NCI-H2081 (cell line): ENCODE measurements at places on chromosomes 6 and 20.
A peak's percentile ranks its signal among the peaks of the same experiment; 100 is the strongest.

DNA sequence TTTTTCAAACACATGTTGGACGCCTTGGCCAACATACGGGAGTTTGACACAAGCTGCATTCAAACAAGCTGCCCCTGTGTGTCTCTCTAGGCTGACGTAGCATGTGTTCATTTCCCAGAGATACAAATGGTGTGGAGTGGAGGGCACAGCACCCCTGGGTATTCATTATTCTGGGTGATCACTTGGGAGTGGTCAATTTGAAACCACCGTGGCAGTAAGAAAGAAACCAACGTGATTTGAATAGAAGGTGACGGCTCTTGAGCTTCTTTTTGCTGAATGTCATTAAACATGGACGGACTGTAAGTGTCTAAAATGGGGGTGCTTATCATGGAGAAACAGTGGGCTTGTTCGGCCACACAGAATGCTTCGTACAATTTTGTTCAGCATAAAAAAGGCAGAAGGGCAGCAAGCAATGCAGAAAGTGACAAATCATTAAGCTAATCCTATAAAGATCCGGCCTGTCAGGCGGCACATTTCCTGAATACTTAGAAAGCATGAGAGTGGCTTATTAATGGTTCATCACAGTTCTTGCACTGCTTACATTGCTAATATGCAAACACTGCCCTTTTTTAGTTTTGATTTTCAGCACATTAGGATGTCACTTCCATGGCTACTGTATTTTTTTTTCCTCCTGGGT lies 1261.9 kb upstream of the CITED2 start:
- DNase-seq: peak; percentile 77

- DNase-seq: no peak
Measured at GRCh38 chr20:33893314-33893713, 82.2 kb downstream of the CHMP4B start.

DNA sequence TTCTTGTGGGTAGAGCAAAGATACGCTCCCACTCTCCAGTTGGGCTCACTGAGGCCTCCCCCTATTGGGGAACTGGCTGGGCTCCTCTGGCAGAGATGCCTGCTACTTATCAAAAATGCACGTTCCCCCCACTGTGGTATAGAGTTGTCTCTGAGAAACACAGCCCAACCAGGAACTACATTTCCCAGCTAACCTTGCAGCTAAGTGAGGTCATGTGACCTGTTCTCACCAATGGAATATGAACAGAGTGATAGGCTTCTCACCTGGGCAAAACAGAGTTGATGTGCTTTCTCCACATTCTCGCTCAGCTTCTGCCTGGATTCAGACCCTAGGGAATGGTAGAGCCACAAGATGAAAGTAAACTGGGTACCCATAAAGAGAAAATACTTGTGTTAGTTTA lies 49.1 kb upstream of the PTPRT start:
- no peak for DNase-seq

DNA sequence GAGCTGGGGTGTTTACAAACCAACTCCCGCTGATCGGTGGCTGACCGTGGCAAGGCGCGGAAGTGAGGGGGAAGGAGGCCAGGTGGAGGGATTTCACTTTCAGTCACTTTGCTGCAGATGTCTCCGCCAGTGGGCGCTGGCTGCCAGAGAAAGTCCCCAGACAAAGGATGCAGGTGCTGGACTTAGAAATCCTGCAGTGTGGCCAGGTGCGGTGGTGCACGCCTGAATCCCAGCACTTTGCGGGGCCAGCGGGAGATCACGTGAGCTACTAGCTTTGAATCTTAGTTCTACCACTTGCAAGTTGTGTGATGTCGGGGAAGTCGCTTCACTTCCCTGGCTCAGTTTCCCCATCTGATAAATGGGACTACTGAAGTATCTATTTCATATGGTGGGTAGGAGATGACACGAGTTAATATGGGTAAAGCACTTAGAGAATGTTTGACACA lies 180.4 kb downstream of the ZNF217 start:
- no peak for DNase-seq

GRCh38 chr20:42392442-42392841 lies 774.3 kb upstream of the CHD6 start:
- DNase-seq: no peak
